ENCODE measurements at places on chromosomes 1 and 21.

DNA sequence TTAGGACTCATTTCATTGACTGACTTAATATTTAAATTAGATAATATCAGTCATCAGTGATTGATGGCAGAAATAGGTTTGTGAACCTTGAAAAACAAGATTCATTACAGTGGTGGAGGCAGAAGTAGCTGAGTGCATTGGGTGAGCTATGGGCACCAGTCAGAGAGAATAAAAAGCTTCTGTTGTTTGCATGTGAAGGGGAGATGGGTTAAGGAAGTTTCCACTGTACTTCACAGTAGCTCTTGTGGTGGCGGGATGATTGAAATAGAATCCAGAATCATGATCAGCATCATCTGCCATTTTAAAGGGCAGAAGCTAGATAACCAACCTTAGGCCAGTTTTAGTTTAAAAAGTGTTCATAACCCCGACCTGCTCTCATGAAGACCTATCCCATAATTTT is 66.2 kb downstream of the DTL start:
- DNase-seq, result no peak

DNA sequence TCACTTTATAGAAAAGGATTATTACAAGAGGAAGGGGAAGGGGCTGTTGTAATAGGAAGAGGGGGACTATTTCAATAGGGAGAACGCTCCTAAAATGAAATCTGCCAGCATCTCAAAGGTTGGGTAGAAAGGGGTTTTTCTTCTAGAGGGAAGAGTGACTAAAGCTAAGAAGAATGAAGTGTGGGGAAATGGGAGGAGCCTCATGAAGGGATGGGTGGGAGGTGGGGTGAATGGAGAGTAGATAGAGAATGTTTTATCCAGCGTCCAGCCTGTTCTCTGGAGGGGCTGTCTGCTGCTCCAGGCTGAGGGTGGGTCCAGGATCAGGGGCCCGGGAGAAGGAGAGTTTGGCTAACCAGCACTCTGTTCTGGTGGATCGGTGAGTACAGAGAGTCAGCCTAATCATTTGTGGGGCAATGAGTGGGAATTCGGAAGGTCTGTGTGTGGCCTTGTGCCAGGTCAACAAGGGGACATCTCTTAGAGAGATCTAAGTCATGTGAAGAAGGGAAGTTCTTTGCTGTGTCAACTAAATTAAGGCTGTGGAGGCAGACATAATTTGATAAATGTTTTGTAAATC is 25.2 kb downstream of the VN1R5 start:
- DNase-seq, result no peak

GRCh38 chr1:208044589-208045462 is 133.9 kb upstream of the CD34 start:
- no peak for DNase-seq

- peak; percentile 50 for DNase-seq
Observed at GRCh38 chr1:229864686-229865230, 202.3 kb upstream of the GALNT2 start.

DNA sequence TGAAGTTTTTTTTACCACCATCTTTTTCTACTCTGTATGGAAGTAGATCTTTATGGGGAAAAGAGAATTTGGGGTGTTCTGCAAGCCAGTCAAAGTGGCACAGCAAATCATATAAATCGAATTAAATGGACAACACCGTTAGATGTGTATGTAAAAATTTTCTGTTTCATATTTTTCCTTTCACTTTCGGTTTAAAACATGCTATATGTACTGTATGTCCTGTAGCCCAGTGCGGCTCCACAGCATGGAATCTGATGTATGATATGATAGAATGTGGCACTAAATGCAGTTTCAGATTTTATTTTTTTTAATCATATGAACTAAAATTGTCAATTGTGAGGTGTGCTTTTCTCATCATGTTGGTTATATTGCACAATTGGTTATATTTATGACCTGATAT is 32.9 kb downstream of the RAB4A start:
- DNase-seq, result no peak

- DNase-seq, result no peak
Observed at GRCh38 chr1:219906924-219907771, 21.2 kb downstream of the SLC30A10 start.

DNA sequence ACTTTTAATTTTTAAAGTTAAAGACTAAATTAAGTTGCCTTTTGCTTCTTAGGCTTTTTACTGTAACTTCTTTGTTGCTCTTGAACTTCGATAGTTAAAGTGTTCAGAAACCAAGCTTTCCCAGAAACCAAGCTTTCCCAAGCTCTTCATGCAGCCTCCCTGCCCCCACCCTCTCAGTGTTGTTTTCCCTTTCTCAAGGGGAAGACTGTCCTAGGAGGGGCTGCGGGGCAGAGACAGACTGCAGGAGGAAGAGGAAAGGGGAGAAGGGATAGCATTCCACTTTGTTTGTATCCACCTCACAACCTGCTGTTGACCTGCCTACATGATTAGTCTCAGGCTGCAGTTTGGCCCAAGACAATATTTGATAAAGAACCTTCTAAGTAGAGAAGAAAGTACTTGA is 39.0 kb upstream of the DIPK1A start:
- no peak for DNase-seq

DNA sequence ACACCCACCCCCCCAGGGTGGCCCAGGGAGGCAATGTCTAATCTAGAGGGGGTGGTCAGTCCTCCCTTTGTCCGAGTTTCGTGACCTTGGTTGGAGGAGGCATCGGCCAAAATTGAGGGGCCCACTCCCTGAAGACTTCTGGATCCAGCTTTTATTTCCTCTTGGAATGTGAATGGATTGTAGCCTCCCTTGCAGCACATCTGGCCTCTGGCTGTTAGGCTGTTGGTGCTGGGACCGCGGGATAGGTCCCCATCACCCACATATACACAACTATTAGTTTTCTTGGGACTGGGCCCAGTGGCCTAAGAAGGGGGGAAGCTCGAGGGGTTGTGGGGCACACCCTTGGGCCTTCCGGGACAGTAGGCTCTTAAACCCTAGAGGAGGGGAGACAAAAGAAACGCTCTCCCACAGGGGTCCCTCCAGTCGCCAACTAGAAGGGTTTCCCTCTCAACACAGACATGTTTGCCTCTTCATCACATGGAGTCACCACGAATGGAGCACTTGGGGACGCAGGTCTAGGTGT is 2.5 kb downstream of the LHX4 start:
- no peak for DNase-seq

GRCh38 chr1:209454340-209454994 is 129.0 kb upstream of the CAMK1G start:
- no peak for DNase-seq

DNA sequence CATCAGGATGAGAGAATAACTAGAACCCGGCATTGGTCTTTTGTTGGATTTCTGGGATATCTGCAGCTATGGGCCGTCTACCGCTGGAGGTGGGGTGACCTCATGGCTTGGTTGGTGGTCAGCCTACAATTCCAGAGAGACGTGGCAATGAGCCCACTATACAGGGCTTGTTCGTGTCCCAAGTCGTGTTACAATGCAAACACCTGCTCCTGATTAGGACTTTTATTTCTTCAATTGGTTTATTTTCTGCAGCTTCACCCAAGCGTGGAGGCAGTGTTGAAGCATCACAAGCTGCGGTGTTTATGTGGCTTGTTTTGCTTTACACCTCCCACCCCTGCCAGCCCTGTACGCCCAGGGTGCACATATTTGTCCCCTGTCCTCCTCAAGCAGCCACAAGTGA is 211.7 kb upstream of the TMEM51 start:
- DNase-seq, result no peak

- DNase-seq, result no peak
Observed at GRCh38 chr1:184915463-184916090, 58.7 kb downstream of the NIBAN1 start.

- no peak for DNase-seq
Observed at GRCh38 chr1:61441723-61442262, 283.1 kb downstream of the TM2D1 start.

- DNase-seq, result no peak
Observed at GRCh38 chr1:201748335-201748734, 80.6 kb upstream of the IPO9 start.

DNA sequence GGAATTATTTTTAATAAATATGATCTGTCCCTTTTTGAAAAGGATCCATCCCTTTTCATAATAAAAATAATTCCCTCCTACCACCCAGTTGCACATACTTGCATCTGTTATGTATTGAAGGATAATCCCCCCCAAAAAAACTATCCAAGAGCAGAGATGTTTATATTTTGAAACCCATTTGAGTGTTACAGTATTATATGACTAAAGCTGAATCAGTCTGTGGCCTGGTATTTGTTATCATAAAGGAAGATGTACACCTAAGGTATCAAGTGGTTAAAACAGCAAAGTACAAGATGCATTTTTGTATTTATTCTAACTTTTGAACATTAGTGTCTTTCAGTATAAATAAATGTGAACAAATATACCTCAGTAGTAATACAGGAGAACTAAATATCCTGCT is 12.7 kb upstream of the TGFB2 start:
- no peak for DNase-seq

DNA sequence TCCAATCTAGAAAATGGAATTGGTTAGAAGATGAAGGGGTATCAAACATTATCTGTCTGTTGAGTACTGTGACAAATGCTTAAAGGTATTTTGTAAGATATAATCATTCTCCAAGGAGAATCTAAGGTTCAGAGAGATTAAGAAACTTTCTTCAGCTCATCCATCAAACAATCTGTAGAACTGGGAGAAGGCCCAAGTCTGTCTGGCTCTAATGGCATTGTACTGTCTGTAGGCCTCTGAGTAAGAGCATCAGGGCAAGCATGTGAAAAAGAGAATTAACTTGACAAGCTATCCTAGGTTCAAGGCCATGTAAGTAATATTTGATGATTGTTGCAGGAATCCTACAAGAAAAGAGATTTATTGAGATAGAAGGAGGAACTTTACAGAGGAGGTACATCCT is 5.3 kb upstream of the FGGY start:
- DNase-seq, result no peak

- peak; percentile 65 for DNase-seq
Observed at GRCh38 chr1:161884475-161884874, 118.4 kb downstream of the ATF6 start.

GRCh38 chr1:202565890-202566602 is 144.2 kb downstream of the SYT2 start:
- DNase-seq, result no peak

- DNase-seq, result peak; percentile 33
Observed at GRCh38 chr1:213244664-213245091, 193.6 kb downstream of the RPS6KC1 start.

DNA sequence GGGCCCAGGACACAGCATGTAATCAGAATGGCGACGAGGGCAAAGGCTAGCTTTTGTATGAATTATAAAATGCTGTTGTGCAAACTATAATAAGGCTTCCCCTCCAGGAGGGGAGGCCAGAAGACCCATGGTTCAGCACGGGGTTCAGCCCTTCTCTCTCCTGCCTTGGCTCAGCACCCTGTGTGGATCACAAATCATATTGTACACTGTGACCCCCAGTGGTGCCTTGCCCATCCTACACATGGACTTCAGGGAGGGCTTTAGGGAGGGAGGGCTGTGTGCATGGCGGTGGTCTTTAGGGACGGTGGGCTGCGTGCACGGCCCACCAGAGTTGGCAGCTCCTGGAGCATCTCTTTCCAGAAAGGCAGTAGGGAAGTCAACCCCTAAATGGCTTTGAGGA is 120.8 kb upstream of the TNR start:
- DNase-seq, result no peak

DNA sequence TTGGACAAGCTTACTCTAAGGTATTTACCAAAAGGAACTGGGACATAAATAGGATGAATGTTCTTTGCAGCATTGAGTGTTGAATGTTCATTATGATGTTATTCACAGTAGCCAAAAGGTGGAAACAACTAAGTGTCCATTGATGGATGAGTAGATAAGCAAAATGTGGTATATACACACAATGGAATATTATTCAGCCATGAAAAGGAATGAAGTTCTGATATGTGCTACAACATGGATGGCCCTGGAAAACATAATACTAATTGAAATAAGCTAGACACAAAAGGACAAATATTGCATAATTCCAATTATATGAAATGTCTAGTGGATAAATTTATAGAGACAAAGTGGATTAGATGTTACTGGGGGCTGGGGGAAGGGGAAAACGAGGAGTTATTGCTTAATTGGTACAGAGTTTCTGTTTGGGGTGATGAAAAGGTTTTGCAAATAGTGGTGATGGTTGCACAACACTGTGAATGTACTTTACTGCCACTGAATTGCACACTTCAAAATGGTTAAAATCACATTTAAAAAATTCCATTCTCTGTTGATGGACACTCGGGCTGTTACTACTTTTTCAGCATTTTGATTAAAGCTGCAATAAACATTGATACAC is 2.9 kb downstream of the MTARC1 start:
- no peak for DNase-seq

DNA sequence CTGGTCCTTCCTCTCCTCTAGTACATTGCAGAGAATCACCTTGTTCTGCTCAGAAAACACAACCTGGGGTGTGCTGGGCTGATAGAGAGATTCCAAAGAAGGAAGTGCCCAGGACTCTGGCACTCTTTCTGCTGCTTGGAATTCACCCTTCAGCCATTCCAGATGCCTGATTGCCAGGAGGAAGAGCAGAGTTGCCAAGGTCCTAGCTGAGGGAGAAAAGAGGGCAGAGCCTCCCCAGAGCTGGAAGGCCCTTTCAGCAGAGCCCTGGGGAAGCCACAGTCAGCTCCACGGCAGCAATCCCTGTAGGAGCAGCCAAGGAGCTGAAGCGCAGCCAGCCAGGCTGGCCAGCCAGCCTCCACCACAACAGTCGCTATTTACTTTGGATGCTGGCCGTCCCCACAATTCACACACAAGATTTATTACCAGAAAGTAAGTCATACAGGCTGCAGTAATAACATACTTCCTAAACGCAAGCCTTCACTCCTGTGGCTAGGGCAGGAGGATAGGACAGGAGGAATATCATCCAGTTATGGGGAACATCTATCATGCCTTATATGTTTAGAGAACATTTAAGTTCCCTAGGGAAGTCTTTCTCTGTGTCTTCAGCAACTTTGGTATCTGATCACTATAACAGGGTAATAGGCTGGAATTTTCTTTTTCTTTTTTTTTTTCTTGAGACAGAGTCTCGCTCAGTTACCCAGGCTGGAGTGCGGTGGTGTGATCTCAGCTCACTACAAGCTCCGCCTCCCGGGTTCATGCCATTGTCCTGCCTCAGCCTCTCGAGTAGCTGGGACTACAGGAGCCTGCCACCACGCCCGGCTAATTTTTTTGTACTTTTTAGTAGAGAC is 36.6 kb upstream of the SLC44A3 start:
- DNase-seq, result no peak

DNA sequence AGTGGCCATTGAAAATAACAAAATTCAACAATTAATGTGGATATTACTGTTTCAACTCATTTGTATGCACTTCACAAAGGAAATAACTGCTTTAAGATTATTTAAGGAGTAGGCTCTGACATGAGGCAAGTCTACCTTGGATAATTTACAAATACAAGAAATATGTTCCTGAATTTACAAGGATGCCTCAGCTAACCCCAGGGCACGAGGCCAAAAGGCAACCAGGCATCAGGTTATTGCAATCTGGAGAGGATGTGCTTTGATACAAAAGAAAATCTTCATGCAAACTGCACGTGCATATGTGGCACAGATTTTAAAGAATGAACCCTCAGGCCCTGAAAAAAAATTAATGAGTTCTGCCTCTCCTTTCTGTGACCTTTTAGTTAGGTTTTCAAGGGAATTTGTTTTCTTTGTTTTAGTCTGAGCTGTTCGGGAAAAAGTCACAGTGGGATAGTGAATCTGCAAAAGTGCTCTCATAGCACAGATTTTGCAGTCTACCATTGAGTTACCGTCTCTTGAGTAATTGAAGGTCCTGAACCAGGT is 1304.2 kb upstream of the ADGRL4 start:
- no peak for DNase-seq
